ENCODE measurements at places on chromosomes 4 and X.

GRCh38 chrX:80602036-80602860 is 182.0 kb downstream of the TENT5D start:
- DNase-seq = no peak

- no peak for DNase-seq
Observed at GRCh38 chr4:3219761-3220475, 29.0 kb upstream of the MSANTD1 start.

- DNase-seq = no peak
Observed at GRCh38 chr4:99062120-99062519, 26.5 kb downstream of the ADH5 start.

DNA sequence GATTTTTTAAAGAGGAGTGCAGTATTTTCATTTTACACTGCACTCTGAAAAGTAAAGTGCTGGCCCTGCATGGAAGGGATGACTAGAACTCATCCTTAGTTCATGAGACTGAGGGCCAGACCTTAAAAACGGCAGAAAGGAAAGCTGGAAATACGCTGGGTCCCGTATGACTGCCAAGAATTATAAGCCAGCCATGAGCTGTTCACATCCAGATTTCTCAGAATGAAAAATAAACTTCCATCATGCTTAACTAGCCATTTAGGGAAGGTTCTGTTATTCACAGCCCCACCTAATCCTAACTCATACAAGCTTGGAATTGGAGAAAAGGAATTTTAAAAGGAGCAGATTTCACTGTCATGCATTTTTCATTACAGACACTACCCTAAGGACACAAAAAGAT is 894.4 kb downstream of the FAT4 start:
- no peak for DNase-seq

GRCh38 chr4:145195167-145195952 is 15.0 kb upstream of the OTUD4 start:
- no peak for DNase-seq

DNA sequence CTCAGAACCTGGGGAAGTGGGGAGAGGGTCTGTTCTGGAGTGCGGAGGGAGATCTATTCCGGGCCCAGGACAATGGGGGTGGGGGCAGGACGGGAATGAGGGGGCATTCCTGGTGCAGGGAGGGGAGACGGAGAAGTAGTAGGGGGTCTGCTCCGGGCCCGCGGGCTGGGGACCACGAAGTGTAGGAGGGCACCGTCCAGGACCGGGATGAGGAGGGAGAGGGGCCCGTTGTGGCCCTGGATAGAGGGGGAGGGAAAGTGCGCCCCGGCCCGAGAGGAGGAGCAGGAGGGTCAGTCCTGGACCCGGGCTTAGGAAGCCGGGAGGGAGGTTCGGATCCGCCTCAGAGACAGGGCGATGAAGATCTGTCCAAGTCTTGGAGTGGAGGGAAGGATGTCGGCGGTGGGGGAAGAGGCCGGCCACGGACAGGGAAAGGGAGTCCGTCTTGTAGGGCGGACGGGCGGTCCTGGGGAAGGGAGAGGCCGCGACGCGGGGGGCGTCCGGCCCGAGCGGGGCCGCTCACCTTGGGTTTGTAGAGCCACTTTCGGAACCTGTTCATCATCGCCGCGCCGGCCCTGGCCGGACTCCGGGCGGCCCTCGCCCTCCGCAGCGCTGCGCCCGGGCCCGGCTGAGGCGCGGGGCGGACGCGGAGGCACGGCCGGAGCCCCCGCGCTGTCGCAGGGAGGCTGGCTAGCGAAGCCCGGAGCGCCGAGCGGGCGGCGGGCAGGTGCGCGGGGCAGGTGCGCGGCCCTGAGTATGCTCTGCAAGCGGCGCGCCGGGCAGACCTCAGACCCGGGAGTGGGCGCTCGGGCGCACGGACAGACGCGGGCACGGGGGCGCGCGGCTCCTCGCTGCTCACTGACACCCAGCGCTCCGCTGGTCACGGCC is at the start of gene ZFYVE28:
TSS of gene ZFYVE28 (minus strand) at position 881 of the 885 bp plus-strand sequence. CDS start at position 559, 322 bp downstream.
- DNase-seq = no peak

GRCh38 chr4:90582087-90582486 is 454.9 kb downstream of the CCSER1 start:
- DNase-seq = no peak

GRCh38 chr4:172596206-172596605 is 572.4 kb upstream of the GALNT7 start:
- no peak for DNase-seq

- DNase-seq = no peak
Observed at GRCh38 chr4:10480616-10481015, 23.4 kb upstream of the ZNF518B start.

- DNase-seq = no peak
Observed at GRCh38 chr4:80619070-80619674, 283.6 kb downstream of the CFAP299 start.

DNA sequence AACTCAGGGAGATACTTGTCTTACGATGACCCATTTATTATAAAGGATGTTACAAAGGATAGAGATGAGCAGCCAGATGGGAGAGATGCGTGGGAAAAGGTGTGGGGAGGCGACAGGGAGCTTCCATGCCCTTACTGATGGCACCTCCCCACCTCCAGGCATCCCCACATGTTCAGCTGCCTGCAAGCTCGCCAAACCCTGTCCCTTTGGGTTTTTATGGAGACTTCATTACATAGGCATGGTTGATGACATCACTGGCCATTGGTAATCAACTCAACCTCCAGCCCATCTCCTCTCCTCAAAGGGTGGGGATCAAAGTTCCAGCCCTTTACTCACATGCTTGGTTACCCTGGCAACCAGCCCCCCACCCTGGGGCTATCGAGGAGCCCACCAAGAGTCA is 29.4 kb upstream of the SLC2A9 start:
- no peak for DNase-seq

DNA sequence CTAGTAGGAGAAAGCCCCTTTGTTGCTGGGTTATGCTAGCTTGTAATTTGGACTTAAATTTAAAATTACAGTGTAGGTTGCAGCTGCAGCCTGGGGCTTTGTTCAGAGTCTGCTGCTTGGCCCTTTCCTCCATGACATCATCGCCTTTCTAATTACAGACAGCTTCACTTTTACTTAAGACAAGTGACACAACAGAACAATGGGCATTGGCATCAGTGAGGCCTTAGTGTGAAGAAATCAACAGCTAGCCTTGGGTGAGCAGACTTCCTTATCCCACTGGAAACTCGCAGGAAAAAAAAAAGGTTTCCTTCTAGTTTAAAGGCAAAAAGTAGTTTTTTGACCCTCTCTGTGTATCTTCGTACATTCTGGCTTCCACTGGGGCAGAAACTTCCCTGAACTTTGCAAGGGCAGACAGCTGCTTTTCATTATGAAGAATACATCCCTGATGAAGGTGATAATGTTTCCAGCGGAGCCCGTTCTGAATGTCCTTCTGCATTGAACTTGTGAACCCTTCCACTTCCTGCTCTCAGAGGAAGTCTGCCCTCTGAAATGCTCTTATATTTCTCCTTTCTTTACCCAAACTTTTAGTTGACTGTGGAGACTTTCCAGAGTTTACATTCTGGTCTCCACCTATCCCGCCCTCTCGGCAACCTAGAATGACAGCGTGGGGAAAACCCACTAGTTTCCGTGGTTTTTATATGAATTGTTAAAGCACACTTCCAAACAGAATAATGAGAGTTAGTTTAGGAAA is 123.2 kb upstream of the FAM9C start:
- no peak for DNase-seq

DNA sequence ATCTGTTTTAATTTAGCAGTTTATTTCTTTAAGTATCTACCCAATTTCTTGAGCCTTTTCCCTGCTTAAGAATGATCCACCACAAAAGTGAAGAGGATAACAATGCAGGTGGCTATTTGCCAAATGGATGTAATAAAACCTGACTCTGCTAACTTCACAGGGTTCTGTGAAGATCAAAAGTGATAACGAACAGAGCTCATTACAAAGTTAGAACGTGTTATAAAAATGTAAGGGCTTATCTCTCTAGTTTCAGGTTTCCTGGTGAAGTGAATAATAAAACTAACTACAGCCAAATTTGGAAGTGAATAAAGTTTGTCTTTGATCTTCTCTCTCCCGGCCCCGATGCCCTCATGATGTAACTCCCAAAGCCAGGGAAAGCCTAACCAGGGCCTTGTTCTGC is 497.9 kb downstream of the SMARCA1 start:
- DNase-seq = no peak

DNA sequence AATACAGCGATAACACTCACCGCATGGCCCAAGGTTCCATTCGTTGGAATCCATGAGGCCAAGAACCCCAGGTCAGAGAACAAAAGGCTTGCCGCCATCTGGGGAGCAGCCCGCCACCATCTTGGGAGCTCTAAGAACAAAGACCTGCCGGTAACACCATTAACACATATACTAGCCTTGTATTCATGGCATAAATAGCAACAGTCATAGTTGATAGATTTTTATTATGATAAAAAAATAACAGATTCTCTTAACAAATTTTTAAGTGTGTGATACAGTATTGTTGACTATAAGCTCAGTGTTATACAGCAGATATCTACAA is 309.4 kb downstream of the GLUD2 start:
- DNase-seq = no peak

- no peak for DNase-seq
Observed at GRCh38 chrX:22247169-22247568, 25.5 kb upstream of the CBLL2 start.

GRCh38 chrX:103941201-103941975 is 21.0 kb upstream of the TMSB15B start:
- DNase-seq = no peak

GRCh38 chrX:16076834-16077233 is 46.5 kb upstream of the GRPR start:
- DNase-seq = no peak

- DNase-seq = no peak
Observed at GRCh38 chr4:158121161-158121579, 51.7 kb downstream of the GASK1B start.

- DNase-seq = no peak
Observed at GRCh38 chr4:89129080-89129640, 17.8 kb downstream of the TIGD2 start.

DNA sequence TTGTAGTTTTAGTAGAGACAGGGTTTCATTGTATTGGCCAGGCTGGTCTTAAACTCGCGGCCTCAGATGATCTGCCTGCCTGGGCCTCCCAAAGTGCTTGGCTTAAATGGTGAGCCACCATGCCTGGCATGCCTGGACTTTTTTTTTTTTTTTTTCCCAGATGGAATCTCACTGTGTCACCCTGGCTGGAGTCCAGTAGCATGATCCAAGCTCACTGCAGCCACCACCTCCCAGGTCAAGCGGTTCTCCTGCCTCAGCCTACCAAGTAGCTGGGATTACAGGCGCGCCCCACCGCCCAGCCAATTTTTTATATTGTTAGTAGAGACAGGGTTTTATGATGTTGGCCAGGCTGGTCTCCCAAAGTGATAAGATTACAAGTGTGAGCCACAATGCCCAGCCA is 8.4 kb downstream of the UBE2K start:
- no peak for DNase-seq

- no peak for DNase-seq
Observed at GRCh38 chrX:37380924-37381323, 31.8 kb downstream of the PRRG1 start.

- DNase-seq = no peak
Observed at GRCh38 chr4:100936661-100937375, 410.5 kb downstream of the PPP3CA start.

GRCh38 chr4:9977518-9978031 is 43.7 kb downstream of the SLC2A9 start:
- DNase-seq = no peak

DNA sequence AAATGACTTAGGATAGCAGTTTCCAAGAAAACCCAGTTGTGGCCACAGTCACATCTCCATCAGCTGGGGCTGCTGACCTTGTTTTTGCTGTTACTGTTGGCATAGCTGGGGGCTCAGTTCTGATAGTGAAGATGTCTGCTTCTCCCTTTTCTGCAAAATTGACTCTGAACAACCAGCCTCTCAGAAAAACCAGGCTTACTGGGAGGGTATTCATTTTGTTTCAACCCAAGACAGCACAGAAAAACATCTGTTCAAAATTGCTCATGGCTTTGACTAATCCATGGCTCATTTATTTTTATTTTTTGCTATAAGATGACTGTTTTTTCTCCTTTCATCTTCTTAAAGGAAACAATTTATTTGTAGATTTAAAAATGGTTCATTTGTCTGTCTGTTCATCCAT is 53.1 kb downstream of the RASL11B start:
- no peak for DNase-seq

DNA sequence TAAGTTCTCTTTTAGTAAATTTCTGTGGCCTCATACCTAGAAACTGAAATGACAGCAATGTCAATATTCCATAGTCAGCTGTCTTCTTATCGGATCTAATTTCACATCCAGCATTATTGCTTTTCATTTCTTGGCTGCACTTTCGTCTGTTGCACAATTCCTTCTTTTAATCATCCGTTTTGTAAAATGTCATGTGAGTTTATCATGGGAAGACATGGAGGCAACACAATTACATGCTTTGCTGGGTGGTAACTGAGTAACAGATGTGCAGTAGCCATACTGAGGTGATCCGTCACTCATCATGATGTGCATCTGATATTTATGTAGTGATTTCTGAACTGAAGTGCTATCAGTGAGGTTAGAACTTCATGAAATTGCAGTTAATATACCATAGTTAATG is 68.3 kb upstream of the SLC7A11 start:
- no peak for DNase-seq

DNA sequence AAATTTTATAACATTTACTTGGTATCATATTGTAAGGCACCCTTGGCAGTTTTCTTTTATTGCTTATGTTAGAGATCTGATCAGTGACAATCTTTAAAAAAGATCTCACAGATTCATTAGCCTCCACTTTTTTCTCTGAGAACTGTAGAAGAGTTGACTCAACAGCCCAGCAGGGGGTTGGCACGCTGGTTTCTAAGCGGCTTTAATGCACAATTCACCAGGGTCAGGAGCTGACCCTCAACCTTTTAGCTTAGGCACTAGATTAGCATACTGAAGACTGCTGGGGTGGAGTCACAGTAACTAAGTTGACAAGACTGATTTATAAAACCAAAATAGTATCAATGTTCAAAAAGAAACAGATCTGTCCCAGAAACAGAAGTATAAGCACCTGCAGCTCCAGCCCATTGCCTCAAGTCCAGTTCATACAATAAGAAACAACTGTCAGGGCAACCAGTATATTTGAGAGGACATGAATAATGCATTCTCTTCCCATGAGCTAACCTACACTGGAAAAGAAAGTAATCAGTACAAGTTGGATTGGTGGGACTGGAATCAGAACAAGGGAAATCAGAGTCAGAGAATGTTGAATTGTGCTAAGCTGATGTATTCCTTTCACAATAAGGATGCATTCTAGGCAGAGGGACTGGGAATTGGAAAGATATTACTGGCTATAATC is 77.6 kb downstream of the PDE5A start:
- no peak for DNase-seq

- DNase-seq = no peak
Observed at GRCh38 chr4:153383131-153383530, 38.6 kb downstream of the MND1 start.

- no peak for DNase-seq
Observed at GRCh38 chr4:116018831-116019230, 905.4 kb upstream of the NDST4 start.

DNA sequence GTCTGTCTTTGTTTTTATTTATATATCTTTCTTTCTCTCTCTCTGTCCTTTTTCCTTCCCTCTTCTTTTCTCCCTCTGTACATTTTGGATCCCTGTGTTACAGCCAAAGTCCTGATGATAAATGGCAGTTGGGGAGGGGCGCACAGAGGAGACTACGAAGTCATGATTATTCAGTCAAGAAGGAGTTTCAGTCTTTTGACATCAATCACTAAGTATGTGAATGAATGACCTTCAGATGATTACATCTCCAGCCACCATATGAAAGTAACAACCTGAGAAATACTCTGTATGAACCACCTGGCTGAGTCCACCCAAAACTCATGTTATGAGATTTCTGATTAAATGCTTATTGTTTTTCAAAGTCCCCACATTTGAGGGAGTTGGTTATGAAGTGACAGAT is 45.0 kb downstream of the UGT2B7 start:
- no peak for DNase-seq

Measured in effector memory CD8-positive, alpha-beta T cell (primary cell).